ENCODE measurements at places on chromosomes 12 and 14.

DNA sequence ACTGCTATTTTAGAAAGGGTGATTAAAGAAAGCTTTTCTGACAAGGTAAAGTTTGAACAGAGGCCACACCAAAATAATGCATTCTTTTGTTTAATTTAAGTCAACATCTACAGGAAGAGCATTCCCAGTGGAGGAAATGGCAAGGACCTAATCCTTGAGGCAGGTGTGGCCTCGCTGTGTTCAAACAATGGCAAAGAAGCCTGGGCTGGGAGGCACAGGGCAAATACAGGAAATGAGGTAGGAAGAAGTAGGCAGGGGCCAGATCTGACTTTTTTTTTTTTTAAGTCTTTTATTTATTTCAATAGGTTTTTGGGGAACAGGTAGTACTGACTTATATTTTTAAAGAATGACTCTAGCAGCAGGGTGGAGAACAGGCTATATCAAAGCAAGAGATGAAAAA, 53.5 kb downstream of the ARMH4 start:
- no peak for DNase-seq

- DNase-seq, result no peak
Observed at GRCh38 chr12:66011731-66012130, 118.8 kb downstream of the LLPH start.

DNA sequence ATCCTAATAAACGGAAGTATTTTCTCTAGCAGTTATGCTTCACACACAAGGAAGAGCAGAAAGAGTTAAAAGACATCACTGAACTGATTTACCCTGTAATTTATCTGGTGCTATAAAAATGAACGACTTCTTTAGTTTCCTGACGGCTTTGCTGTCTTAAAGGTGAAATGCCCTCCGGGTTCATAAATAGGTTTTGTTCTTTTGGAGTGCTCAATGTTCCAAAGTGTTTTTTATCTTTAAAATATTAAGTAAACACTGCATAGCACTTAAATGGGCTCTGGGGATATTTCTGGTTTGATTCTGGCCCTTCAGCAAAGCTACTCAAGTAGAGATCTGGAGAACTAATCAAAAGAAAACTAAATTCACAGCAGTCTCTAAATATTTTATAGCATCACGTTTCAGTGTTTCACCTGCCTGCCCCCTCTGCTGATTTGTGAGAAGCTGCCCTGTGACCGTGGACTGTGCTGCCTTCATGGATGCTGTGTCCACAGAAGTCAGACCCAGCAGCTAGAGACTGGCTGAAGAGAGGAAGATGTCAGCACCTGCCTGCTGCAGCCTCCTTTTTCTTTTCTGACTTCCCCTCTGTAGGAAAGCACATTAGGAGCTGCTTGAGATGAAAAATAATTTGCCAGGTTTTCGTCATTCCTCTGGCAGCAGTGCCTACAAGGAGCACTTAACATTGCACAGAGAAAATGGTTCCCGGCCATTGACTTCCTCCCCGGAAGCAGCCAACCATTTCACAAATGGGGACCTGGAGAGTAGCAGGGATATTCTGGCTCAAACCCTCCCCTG, 205.1 kb upstream of the FSCB start:
- DNase-seq, result no peak

DNA sequence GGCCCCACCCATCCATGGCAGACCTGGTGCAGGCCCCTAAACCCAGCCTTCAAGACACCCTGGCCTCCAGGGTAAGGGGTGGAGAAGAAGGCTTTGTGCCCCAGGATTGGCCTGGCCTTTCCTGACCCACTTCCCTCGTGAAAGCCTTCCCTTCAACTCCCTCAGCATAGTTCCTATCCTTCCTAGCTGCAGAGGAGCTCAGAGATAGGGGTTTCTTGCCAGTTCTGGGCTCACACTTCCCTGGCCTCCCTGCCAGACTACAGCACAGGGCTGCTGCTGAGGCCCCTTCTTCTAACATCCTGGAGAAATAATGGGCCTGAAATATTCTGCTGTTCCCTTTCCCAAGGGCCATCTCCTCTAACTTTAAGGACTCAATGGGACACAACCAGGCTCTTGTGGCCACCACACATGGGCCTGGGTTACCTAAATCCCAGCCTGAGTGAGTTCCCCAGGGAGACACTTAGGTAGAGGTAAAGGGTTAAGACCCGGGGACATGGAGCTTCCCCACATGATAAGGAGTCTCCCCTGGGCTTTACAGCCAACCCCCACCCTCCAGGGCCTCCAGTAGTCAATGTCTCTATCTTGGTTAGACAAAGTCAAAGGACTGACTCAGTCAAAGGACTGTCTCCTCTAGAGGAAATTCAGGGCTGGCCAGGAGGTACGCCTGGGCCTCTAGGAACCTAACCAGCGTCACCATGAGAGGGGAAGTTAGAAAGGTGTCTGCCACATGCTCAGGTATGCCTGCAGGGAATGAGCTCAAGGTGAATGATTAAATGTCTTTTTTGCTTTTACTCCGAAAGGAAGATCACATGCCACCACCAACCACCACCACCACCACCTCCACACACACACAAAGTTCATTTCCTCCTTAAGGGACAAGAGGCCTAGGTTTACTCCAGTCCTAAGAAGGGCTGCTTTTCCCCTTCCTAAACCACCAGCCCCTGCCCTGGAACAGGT, 7.1 kb downstream of the ZFP36L1 start:
- no peak for DNase-seq

GRCh38 chr12:80756875-80757274, 40.2 kb downstream of the MYF5 start:
- no peak for DNase-seq

DNA sequence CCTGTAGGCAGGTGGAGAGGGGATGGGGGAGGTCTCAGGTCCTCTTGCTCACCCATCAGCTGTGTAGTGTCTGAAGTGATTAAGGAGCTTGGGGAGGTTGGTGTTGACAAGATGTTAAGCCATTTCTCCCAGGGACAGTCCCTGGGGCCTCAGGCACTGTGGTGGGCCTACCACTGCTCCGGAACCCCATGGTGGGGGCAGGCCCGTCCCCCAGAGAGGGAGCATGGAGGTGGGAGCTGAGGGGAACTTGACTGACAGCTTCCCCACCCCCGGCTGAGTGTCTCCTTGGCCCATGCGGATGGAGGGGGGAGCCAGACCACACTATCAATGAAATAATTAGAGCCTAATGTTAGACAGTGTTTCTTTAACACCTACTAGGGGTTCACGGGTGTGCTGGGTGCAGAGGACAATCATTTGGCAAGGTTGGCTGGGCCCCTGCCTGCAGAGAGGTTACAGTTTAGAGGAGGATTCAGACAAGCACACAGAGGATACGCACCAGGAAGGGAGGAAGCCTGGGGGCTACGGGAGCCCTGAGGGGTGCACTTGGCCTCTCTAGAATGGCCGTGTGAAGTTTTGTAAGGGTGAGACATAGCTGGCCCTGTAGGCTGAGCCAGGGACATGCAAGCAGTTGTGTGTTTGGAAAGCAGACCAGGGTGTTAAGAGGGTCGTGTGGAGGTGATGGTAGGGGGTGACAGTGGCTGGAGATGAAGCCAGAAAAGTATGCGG, 19.3 kb upstream of the KRT80 start:
- DNase-seq, result no peak

GRCh38 chr14:31660191-31660590, 99.0 kb downstream of the NUBPL start:
- DNase-seq, result no peak

- DNase-seq, result no peak
Observed at GRCh38 chr12:114649585-114649984, 34.4 kb downstream of the TBX3 start.

DNA sequence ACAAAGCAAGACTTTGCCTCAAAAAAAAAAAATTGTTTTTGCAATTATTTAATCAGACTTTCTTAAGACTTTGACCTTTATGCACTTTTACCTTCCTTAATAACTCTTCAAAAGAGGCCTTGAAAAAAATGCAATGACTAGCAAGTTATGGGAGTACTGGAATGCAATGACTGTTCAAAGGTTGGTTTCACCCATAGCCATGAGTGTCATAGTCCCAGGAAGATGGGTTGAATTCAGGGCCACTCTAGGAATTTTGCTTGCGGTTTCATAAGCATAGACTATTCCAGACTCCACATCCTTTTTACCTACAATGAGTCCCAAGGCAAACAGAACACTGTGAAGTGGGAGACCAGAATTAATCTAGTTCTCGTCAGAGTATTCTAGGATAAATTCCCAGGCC, 29.4 kb upstream of the DENND5B start:
- no peak for DNase-seq

DNA sequence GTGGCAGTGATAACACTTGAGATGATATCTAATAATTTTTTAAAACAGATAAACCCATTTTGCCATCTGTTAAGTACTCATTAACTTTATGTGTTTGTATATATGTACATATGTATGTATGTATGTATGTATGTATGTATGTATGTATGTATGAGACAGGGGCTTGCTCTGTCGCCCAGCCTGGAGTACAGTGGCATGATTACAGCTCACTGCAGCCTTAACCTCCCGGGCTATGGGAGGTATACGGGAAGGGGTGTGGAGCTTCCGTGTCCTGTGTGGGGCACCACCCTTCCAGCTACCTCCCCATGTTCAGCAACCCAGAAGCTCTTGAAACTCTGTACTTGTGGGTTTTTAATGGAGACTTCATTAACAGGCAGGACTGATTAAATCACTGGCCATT, 116.9 kb downstream of the SCFD1 start:
- no peak for DNase-seq

DNA sequence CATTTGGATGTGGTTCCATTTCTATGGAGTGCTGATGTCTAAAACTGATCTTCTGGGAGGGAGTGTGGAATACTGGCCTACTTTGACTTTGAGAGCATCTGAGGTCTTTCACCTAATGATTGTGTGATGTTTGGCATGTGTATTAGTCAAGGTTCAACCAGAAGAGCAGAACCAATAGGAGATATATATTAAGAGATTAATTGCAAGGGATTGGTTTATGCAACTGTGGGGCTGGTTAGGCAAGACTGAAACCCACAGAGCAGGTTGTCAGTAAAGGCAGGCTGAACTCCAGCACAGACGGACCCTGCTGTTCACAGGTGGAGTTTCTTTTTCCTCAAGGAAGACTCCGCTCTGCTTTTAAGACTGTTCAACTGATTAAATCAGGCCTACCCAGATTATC, 11.6 kb downstream of the BMAL2 start:
- no peak for DNase-seq

DNA sequence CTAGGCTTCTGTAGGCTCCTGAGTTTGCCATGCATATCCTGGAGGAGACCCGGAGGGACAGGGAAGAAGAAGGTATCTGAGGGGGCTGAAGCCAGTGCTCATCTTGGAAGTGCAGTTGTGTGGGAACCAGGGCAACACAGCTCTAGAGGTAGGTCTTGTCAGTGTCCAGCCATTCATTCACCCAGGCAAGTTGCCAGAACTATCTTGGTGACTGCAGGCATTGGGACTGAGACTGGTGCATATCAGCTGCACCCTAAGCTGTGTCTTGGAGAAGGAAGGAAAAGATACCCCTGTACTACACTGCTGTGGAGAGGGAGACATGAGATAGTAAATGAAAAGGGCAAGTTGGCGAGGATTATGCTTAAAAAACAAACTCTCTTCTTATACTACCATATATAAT, 4.9 kb upstream of the WIF1 start:
- no peak for DNase-seq

GRCh38 chr14:60649875-60650372, 647 bp upstream of the SIX1 start:
- no peak for DNase-seq

- DNase-seq, result no peak
Observed at GRCh38 chr12:19457561-19457960, 18.3 kb downstream of the AEBP2 start.

DNA sequence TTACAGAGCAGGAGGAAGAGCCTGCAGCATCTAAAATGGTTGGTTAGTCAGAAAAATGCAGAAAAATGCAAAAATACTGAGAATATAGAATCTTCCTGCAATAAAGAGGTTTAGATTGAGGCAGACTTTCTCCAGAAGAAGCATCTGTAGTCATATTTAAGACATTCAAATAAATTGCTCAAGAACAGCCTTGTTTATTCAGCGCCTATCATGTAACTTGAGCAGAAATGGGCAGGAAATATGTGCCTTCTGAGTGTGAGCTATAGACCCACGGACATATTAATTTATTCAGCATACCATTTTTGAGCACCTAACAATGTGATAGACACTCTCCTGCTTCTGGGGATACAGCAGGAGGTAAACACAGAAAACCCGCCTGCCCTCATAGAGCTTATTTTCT, 102.0 kb upstream of the HIF1A start:
- DNase-seq, result no peak

GRCh38 chr12:69417741-69418167, 52.4 kb upstream of the FRS2 start:
- DNase-seq, result no peak

DNA sequence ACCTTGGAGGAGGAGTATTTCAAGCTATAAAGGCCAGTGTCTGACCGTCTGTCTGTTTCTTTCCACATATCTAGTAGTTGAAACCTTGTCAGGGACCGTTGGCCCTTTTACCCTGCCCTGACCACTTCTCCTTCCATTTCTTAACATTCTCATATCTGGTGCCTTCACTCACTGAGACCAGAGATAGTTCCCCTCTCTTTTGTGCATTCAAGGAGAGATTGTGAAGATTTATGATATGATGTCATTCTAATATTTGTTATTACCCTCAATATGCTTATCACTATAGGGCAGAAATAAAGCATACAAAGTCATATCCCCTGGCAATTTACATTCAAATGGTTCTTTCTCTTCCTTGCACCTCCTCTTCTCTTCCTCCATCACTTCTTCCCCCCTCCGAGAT, 83.3 kb downstream of the PLXNC1 start:
- no peak for DNase-seq

GRCh38 chr14:37340353-37340752, 142.6 kb downstream of the MIPOL1 start:
- no peak for DNase-seq

- no peak for DNase-seq
Observed at GRCh38 chr12:47748507-47748828, 10.2 kb downstream of the RAPGEF3 start.

DNA sequence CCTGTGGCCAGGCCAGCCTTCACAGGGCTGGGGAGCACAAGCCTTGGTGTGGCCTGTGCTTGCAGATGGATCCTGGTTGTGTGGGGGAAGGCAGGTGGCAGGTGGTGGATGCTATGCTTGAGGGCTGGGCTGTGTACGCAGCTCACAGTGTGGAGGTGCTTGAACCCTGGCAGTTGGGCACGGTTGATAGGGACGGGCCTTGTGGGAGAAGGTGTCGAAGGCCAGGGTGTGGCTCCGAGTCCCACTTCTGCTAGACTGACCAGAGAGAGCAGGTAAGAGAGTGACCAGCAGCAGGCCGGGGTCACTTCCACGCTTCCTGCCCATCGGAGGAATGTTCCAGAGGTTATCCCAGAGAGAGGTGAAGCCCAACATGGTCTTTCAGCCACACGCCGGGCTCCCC, 85.5 kb downstream of the CACNA1C start:
- DNase-seq, result no peak

All from fibroblast of skin of left biceps (primary cell).